ENCODE measurements at places on chromosomes 3 and 15.

- no peak for DNase-seq
These were observed 89.7 kb downstream of the LIPC start for GRCh38 chr15:58521293-58521991.

GRCh38 chr3:107384428-107384827 is 7.2 kb downstream of the CCDC54 start:
- DNase-seq = no peak

DNA sequence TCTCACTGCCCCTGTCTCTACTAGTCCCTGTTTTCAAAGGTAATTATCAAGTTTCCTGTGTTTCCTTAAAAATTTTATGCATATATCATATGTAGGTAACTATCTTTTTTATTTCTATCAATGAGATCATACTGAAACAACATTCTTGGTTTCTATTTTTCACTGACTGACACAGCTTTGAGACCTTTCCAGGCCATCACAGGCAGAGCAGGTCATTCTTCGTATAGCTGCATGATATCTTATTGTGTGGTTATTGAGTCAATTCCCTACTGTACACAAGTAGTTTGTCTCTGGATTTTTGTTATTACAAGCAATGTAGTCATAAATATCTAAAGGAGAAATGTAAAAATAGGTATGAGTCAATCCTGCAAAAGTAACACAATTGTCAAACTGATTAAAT is 169.6 kb downstream of the CFAP20DC start:
- no peak for DNase-seq

- no peak for DNase-seq
These were observed 2.2 kb upstream of the THRB start for GRCh38 chr3:24496529-24497482.

DNA sequence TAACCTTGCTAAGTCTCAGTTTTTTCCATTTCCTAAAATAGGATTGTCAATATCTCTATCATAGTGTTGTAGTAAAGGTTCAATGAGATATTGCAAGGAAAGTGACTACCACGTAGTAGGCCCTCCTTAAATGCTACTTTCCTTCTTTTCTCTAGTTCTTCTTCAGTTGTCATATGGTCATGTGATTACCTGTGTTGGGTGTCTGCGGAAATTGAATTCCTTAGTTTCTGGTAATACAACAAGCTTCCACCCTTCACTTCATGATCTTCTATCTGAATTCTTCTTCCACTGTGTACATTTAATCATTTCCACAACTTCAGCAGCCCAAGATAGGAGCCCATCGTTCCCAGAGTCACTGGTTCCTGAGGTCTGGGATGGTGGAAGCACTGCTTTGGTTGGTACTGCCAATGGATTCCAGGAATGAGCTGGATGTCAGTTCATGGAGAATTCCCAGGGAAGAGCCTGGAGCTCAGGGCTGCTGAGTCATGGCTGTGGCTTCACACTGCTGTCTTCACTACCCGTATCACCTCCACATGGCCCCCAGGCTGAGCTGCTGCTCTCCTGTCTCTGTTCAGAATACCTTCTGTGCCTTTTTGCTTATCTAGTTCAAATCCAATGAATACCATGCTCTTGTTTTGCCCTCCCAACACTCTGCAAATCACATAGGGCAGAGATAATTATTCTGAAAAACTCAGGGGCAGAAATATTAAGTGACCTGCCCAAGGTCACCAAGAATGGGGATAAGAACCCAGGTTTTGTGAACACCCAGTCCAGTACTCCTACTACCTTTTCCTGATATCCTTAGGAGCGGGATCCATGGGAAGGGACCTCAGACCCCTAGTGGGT is 98.6 kb downstream of the RPL39L start:
- no peak for DNase-seq

DNA sequence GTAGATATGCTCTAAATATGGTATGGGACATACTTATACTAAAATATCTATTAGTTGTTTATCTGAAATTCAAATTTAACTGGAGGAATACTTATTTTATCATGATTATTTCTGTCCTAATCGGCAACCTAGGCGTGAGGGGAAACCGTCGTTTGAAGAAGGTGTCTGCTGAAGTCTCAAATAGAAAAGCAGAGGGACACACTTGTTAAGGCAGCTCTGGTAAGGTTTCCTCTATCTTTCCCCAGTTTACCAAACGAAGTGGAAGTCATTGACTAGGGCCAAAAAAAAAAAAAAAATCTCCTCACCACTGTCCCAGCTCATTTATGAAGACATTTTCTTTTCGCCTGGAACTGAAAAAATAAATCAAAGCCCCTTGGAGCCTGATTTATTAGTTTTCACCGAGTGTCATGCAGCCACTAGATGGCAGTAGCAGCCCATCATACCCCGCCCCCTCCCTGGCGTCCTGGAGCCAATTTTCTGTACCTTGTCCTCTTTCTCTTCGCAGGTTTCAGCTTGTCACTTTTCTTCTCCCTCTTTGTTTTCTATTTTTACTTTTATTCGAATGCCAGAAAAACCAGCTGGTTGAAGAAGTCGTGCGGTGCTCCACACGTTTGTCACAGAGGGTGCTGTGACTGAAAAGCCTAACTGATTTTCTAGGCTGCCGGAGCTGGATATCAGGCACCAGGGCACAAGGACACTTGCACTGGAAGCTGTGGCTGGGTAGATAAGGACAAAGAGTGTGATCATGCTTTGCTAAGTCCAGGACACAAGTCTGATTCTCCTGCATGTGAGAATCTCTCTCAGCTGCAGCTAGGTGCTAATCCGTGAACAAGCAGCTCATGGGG is 238.7 kb downstream of the ZPLD1 start:
- peak; percentile 60 for DNase-seq

GRCh38 chr3:144491333-144491732 is 519.7 kb downstream of the DIPK2A start:
- DNase-seq = no peak

- DNase-seq = no peak
These were observed 616.7 kb upstream of the SUCLG2 start for GRCh38 chr3:68271145-68271544.

DNA sequence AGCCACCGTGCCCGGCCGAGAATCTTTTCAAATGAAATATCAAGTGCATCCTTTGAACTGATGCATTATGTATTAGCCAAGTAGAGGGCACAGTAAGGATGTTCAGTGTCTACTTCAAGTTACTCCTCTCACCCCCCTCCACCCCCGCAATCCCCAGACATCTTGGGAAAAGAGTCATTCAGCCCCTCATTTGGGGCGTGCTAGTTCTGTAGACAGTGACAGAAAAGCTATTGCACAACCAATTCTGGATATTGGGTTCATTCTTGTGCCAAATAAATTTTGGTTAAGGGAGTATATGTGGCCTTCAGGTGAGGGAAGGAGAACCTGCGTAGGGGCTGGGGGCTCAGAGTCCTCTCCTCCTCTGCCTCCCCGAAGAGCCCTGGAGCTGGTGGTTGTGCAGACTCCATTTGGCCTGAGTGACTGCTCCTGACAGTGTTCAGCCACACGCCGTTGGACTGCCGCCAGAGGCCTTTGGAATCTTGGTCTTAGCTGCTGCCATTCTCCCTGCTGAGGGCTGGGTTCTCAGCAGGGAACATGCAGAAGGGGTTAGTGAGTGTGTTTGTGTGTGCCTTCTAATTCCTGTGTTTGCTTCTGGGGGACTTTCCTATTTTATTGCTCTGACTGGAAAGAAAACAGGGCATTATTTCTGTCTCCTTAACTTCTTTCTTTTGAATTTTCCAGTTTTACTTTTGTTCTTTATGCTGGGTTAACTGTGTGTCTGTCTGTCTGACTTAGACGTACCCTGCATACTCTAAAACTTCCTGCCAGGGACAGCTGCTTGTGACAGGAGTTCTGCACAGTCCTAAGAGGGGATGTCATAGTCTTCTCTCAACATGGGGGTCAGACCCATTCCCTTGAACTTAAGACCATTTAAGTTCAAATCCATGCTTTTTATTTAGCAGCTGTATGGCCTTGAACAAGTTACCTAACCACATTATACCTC is 21.0 kb downstream of the RARB start:
- no peak for DNase-seq

DNA sequence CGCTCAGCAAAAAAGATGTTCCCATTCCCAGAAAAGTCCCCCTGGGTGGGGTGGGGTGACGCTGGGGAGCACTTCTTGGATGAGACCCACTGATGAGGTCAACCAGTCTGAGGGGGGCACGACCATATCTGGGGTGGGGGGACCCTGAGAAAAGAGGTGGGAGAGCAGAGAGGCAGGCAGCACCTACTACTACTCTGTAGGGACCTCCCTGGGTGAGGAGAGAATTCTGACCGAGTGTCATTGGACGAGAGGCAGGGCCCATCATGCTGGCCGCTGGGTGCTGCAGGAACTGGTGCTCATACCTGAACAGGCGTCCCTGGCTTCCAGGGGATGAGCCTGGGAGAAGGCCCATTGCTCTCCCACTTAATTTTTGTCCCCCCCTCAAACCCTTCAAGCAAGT is 158.8 kb downstream of the KLF13 start:
- DNase-seq = no peak

GRCh38 chr3:155233213-155233612 is 60.3 kb downstream of the STRIT1 start:
- DNase-seq = no peak

DNA sequence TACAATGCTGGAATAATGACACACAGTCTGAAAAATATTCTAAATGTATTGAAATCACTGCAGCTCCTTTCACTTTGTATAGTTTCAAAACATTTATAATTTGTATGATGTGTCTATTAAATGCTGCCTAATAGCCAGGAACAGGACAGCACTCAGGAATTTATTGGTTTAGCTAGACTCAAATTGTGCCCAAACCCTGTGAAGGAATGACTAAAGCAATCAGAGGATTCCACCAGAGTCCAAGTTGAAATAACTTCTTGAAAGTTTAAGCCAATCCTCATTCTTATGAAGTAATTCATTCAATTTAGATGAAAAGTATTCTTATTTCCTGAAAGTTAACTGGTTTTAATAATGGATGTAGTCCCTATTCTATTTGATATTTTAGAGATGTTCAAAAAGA is 267.0 kb downstream of the ZMAT3 start:
- no peak for DNase-seq

GRCh38 chr3:123246866-123247265 is 45.1 kb downstream of the SEC22A start:
- no peak for DNase-seq

- no peak for DNase-seq
These were observed 171.1 kb downstream of the RAB11A start for GRCh38 chr15:66040211-66040892.

All from activated naive CD4-positive, alpha-beta T cell treated with anti-CD3 and anti-CD28 coated beads, Interleukin-2, amount 50 U/mL, for 16 hours (primary cell).